ENCODE measurements at places on chromosomes 7 and 10.

GRCh38 chr7:141685285-141686023 lies 16.5 kb downstream of the DENND11 start:
- no peak for DNase-seq

DNA sequence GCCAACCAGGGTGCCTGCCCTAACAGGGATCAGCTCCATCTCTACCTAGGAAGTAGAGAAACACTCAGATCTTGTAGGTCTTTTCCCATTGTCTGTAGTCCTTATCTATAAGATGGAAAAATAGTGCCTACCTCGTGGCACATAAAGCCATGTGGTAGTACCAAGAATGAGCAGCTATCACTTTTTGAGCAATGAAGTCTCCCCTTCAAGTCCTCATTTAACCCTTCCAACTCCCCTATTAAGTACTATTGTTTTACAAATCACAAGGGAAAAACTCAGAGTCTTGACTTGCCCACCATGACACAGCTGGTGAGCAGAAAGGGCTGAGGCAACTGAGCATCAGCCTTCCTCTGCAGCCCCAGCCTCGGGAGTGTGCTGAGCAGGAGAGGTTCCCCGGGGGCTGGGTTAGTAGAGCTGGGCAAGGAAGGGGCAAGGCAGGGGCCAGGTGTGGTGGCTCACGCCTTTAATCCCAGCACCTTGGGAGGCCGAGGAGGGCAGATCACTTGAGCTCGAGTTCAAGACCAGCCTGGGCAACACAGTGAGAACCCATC lies 3.3 kb downstream of the FRAT2 start:
- no peak for DNase-seq

- DNase-seq, result peak; percentile 50
These were observed 4.4 kb upstream of the CCL26 start for GRCh38 chr7:75776295-75776971.

DNA sequence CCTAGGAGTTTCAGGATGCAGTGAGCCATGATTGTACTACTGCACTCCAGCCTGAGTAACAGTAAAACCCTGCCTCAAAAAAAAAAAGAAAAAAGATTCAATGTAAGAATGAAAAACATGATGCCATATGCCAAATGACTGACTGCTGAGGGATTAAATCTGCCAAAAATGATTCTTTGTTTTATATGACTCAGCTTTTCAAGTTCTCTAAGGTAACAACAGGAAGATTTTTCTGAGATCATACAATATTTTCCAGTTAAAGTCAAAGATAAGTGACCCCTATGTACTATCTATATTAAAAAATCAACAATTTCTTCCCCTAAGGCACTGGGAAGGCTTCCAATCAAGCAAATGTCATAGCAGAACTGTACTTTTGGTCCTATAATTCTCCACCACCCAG lies 271.2 kb upstream of the IMMP2L start:
- no peak for DNase-seq

All from activated CD4-positive, alpha-beta T cell treated with anti-CD3 and anti-CD28 coated beads, Interleukin-2, amount 50 U/mL, for 4 hours (primary cell).